ENCODE measurements at places on chromosomes 5 and 9. TPM values are rescaled to one million over a fixed set of nuclear protein-coding genes. Genes with fewer than 3 reads are reported as not detected.

GRCh38 chr9:129885670-129886106 lies 50.4 kb downstream of the USP20 start:
- peak; percentile 97 for DNase-seq

DNA sequence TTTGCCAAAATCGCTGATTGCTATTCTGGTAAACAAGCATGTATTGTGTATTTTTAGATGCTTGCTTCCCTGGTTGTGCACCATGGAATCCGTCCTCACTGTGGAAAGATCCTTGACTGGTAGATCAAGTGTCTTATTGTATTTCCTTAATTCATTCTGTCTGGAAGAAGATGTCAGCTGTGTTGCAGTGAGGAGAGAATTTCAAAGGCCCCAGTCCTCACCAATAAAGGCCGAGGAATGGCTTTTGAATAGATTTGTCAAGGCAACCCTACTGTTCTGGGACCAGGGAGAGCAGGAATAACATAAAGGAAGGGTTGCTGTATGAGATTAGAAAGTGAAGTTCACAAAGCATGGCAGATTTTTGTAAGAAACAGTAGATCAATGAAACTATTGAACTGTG lies 36.2 kb upstream of the POU5F2 start:
- DNase-seq: no peak

DNA sequence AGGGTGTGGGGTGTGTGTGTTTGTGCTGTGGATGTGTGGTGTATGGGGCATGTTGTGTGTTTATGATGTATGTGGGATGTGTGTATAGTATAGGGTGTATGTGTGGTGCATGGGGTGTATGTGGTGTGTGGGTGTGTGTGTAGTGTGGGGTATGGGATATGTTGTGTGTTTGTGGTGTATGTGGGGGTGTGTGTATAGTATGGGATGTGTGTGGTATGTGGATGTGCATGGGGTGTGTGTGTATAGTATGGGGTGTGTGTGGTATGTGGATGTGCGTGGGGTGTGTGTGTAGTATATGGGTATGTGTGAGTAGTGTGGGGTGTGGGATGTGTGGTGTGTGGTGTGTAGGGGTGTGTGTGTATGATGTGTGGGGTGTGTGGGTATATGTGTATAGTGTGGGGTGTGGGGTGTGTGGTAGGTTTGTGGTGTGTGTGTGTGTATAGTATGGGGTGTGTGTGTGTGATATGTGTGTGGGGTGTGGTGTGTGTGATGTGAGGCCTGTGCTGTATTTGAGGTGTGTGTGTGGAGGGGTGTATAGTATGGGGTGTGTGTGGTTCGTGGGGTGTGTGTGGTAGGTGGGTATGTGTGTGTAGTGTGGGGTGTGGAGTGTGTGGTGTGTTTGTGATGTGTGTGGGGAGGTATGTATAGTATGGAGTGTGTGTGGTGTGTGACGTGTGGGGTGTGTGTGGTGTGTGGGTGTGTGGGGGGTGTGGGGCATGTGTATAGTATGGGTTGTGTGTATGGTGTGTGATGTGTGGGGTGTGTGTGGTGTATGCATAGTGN lies 10.5 kb downstream of the ECSCR start:
- DNase-seq: no peak

FGF1 gene
- total RNA-seq: 2.5 TPM
